Activated T-helper 1 cell treated with anti-CD3 and anti-CD28 coated beads, Interleukin-12 subunit alpha, Interleukin-12 subunit beta, Interleukin-2, Interleukin-4 antibody, amounts not matched to agents 30 ng/mL and 10 ng/mL and 1 ng/mL, durations not matched to agents 14 hours and 24 hours and 36 hours (primary cell): ENCODE measurements at places on chromosomes 7 and 10. TPM values are rescaled to one million over a fixed set of nuclear protein-coding genes. Genes with fewer than 3 reads are reported as not detected.

- H3K27ac ChIP-seq = no peak overlapping the region
- H3K4me3 ChIP-seq = no peak overlapping the region
- H3K36me3 ChIP-seq = no peaks in the 10 kb centered on the region
These were observed 13.1 kb upstream of the CPA4 start for GRCh38 chr7:130279906-130280305.

DNA sequence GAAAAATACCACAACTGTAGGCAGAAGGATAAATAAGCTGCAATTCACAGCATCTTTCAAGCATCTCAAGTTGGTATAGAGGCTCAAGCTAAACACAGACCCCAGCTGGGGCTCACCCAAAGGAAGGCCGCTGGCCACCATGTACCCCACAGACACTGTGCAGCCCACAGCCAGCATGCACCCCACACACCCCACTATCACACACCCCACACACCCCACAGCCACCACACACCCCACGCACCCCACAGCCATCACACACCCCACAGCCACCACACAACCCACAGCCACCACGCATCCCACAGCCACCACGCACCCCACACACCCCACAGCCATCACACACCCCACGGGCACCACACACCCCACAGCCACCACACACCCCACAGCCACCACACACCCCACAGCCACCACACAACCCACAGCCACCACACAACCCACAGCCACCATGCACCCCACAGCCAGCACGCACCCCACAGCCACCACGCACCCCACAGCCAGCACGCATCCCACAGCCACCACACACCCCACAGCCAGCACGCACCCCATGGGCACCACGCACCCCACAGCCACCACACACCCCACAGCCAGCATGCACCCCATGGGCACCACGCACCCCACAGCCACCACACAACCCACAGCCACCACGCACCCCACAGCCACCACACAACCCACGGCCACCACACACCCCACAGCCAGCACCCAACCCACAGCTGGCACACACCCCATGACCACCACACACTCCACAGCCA is 214.7 kb downstream of the DNAJB6 start:
- H3K4me3 ChIP-seq = no peak overlapping the region
- peaks cover 8% of the 10 kb centered on the region for H3K27me3 ChIP-seq
- H3K27ac ChIP-seq = no peak overlapping the region
- no peaks in the 10 kb centered on the region for H3K36me3 ChIP-seq
- H3K4me1 ChIP-seq = no peaks in the 10 kb centered on the region

DNA sequence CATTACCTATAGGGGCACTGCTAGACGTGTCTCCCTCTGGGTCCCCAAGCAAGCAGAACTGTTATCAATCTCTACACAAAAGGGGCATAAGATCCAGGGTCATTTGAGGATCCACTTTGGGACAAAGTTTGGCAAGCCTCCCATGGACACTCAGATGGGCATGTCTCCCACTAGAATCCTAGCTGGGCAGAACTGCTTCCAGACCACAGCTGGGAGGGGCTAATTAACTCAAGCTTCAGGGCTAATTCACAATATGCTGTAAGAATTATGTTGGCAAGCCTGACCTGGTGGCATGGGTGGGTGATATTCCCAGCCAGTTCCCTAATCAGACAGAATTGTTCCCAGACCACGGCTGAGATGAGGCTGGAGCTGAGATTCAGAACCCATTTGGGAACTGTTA is 738.4 kb upstream of the FZD8 start:
- no peaks in the 10 kb centered on the region for H3K27me3 ChIP-seq
- H3K4me3 ChIP-seq = no peak overlapping the region
- no peak overlapping the region for H3K27ac ChIP-seq
- no peaks in the 10 kb centered on the region for H3K36me3 ChIP-seq

DNA sequence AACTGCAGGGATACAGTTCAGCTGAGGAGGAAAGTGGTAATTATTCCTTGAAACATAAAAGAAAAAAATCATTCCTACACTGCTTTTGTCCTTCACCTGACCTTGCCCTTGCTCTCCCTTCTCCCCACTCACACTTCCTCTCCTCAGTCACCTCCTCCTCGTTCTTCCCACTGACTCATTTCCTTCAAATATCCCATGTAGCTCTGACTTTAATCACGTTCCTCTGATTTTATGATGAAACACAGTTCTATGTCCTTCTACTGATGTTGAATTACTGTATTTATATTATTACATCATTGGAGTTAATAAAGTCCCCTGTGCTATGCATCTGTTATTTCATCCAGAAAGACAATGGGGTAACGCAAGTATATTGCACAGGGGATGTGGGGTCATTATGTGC is 575.6 kb downstream of the POM121L12 start:
- DNase-seq = no peak
- no peaks in the 10 kb centered on the region for H3K27me3 ChIP-seq
- no peaks in the 10 kb centered on the region for H3K4me1 ChIP-seq
- no peak overlapping the region for H3K4me3 ChIP-seq

GRCh38 chr7:72394016-72394415 is 18.1 kb downstream of the CALN1 start:
- no peaks in the 10 kb centered on the region for H3K36me3 ChIP-seq
- no peak overlapping the region for H3K4me3 ChIP-seq
- H3K4me1 ChIP-seq = no peaks in the 10 kb centered on the region
- no peaks in the 10 kb centered on the region for H3K27me3 ChIP-seq
- no peak overlapping the region for H3K27ac ChIP-seq
- no peak for DNase-seq

- H3K36me3 ChIP-seq = peaks cover 25% of the 10 kb centered on the region
- no peak overlapping the region for H3K4me3 ChIP-seq
- H3K27ac ChIP-seq = no peak overlapping the region
- H3K4me1 ChIP-seq = no peaks in the 10 kb centered on the region
- no peak for DNase-seq
- H3K27me3 ChIP-seq = no peaks in the 10 kb centered on the region
These were observed 127.8 kb downstream of the RNF216 start for GRCh38 chr7:5653661-5654060.

GRCh38 chr7:24151944-24152343 is 132.0 kb upstream of the NPY start:
- no peaks in the 10 kb centered on the region for H3K27me3 ChIP-seq
- H3K4me3 ChIP-seq = no peak overlapping the region
- H3K27ac ChIP-seq = no peak overlapping the region
- no peaks in the 10 kb centered on the region for H3K36me3 ChIP-seq
- no peak for DNase-seq

Gene GPNMB
- total RNA-seq = 0.83 and 1.2 TPM in 2 replicates

Gene ATOH7
- not detected in 2 replicates for total RNA-seq

Gene NEUROG3
- not detected in 2 replicates for total RNA-seq

Gene PTF1A
- not detected in 2 replicates for total RNA-seq
